DMS53 (cell line): ENCODE measurements at places on chromosomes 2 and 18.

DNA sequence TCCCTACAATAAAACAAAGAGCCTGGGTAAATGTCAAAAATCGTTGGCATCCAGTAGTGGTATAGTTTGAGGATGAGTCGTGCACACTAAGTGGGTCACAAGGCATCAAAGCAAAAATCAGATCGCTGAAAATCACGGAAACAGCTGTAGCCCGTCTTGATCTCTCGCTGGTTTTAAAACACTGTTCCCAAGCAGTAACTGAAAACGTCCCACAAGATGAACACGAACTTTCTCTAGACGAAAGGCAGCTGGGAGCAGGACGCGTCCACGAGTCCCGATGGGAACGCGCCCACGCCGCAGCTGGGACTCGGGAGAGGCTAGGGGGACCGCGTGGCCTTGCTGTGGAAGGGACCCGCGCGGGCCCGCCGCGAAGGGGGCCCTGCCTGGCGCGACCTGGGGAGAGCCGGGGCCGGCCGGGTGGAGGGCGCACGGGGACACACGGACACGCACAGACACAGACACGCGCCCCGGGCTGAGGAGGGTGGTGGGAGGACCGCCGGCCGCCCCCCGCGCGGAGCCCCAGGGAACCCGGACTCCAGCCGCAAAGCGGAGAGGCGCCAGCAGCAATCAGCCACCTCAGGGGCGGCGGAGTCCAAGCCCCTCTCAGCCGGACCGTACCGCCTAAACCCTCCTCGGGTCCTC is 651 bp downstream of the STK17B start:
- DNase-seq = peak; percentile 64

DNA sequence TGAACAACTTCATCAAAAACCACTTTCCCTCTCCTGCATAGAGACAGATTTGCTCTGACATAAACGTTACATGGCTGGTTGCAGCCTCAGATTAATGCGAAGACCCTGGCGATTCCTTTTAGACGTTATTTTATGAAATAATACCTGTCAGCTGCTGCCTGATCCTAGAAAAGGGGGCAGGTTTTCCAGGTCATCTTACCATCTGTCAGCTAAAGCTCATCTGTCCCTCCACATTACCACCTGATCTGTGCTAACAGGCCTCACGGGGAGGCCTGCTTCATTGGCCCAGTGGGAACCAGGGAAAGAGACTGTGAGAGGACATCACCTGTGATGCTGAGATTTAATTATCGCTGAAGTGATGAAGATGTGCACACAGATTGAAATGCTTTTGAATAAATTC is 261.0 kb downstream of the ARHGAP15 start:
- DNase-seq = no peak

DNA sequence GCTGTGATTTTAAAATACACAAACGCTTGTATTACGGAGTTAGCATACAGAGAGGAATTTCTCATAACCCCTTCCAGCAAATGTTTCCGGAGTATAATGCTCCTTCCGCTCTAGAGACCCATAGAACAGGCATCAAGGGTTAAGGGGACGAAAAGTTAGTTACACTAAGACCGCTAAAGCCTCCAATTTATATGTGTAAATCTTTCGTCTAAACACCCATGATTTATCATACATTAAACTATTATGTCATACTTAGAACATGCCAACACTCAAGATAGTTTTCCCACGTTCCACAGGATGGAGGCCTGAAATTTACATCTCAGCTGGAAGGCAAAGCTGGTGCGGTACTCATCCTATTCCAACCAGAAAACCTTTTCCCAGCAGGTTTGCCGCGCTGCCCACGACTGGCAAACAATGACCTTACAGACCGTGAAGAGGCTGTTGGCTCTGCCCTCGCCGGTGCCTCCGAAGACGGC is 650 bp downstream of the ORMDL1 start:
- DNase-seq = peak; percentile 69

- no peak for DNase-seq
These were observed 250.2 kb downstream of the LPIN1 start for GRCh38 chr2:11996618-11997017.

DNA sequence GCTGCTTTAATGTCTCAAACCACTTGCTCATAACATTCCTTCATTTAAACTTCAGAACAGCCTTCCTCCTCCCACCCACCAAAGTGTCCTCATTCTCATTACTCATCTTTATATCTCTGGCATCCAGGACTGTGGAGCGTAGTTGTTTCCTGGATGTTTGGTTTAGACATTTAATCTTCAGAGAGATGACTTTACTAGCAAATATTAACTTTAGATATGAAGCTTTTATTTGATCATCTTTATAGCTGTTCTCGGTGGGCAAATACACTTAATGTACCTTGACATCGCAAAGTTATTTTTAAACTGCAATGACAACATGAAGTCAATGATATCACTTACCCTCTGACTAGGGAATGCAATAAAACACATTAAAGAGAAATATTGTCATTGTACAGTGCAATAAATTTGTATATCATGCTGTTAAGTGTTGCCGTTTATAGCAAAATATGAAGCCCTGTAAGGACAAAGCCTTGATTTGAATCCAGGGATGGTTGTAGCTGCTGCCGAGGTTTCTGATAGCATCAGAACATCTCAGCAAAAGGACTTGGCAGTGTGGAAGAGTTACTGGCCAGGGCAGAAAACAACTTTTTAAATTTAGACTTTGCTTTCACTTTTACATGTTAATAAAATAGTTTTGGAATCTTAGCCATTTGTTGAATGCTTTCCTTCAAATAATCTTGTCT is 4.6 kb upstream of the LAMA3 start:
- DNase-seq = peak; percentile 63

DNA sequence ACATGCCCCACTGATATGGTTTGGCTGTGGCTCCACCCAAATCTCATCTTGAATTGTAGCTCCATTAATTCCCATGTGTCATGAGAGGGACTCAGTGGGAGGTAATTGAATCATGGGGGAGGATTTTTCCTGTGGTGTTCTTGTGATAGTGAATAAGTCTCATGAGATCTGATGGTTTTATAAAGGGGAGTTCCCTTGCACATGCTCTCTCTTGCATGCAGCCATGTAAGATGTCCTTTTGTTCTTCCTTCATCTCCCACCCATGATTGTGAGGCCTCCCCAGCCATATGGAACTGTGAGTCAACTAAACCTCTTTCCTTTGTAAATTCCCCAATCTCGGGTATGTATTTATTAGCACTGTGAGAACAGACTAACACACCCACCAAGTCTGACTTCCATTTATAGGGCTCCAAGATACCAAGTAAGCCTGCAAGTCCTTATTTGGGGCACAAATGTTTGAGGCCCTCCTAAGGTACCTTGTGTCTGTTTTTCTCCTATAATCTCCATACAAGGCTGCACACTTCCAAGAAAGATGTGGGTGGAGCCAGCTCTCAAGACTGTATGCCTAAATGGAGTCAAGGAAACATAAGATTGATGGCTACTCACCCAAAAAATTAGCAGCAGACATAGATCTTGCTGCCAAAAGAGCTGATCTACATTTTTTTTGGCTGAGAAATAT is 364.7 kb downstream of the TXNL1 start:
- DNase-seq = no peak

GRCh38 chr2:130720528-130720927 is 8.3 kb upstream of the GPR148 start:
- DNase-seq = no peak

GRCh38 chr18:48129621-48130082 is 199.2 kb upstream of the SMAD2 start:
- DNase-seq = no peak

DNA sequence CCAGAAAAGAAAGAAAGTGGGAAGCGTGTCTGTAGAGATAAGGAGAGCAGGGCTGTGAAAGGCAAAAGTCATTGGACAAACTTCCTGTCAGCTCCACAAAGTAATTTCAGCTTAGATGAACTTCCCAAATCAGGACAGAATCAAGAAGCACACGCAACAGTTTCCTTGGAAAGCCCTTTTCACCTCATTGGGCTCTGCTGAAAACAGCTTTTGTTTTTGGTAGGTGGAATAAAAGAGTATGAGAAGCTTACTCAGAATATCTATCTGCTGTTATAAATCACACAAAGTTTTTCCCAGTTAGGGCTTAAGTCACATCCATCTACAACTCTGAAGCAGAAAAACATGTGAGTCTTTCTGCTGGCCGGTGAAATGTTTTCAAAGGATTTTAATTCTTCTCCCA is 42.4 kb upstream of the EFEMP1 start:
- DNase-seq = no peak

- no peak for DNase-seq
These were observed 5.4 kb upstream of the RNASEH1 start for GRCh38 chr2:3563521-3563976.

DNA sequence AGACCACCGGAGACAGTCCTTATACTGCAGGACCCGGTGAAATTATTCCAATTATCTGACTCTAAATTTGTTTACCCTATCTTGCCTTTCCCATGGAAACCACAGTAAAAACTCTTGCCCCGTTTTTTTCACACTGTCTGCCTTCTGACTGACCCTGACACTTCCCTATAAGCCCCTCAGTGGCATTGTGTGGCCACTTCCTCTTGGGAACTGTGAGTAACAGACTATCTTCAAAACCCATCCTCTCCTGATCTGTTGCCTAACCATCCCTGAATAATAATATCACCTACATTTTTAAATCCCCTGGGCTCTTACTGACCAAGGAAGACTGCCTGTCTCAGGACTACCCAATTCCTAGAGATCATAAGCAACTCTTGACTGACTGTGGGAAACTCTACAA is 42.6 kb upstream of the RNF152 start:
- DNase-seq = no peak

DNA sequence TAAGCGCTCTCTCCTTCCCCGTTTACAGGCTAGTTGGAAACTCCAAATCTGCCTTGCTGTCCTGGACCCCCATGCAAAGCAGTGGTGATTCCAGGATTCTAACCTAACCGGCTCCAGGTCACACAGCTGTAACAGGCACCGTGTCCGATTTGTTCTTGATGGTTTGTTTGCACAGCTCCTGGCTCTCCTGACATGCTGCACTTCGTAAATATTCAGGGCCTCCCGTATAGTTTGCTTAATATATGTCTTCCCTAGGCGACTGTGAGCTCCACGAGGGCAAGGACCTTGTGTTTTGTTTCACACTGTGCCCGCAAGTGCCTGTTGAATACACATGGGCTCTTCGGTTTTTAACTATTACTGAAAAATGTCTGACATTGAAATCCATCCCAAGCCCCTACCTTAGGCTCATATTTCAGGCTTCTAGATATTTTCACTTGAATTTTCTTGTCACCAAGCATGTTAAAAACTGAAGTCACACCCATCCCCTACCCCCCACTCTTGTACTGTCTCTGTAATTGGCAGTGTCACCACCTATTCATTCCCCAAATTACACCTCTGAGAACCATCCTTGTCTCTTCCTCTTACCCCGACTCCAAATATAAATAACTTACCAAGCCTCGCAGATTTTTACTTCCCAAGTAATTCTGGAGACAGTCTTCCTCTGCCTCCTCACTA is 1.0 kb upstream of the PUM2 start:
- peak; percentile 84 for DNase-seq

GRCh38 chr18:811182-811891 is 705 bp downstream of the YES1 start:
- DNase-seq = peak; percentile 75

DNA sequence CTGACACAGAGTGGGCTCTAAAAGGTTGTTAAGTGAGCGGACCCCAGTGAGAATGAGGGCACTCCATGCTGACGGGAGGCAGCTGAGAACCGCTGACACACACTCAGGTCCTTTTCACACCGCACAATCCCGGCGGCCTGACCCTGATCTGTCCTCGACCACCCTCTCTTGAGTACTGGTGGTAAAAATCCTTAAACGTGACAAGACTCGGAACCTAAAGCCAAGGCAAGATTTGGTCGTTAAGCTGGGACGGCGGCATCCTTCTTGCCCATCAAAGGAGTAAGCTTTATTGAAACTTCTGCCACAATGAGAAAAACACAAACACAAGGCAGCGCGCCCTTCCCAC is 569 bp downstream of the TMX3 start:
- peak; percentile 66 for DNase-seq

- peak; percentile 90 for DNase-seq
These were observed 1.0 kb upstream of the B4GALT6 start for GRCh38 chr18:31685097-31686082.

- no peak for DNase-seq
These were observed 17.6 kb upstream of the ZAP70 start for GRCh38 chr2:97695744-97696143.
